ENCODE measurements at places on chromosomes 3 and 15.

GRCh38 chr3:72329354-72329753 is 518.9 kb downstream of the SHQ1 start:
- DNase-seq = no peak

DNA sequence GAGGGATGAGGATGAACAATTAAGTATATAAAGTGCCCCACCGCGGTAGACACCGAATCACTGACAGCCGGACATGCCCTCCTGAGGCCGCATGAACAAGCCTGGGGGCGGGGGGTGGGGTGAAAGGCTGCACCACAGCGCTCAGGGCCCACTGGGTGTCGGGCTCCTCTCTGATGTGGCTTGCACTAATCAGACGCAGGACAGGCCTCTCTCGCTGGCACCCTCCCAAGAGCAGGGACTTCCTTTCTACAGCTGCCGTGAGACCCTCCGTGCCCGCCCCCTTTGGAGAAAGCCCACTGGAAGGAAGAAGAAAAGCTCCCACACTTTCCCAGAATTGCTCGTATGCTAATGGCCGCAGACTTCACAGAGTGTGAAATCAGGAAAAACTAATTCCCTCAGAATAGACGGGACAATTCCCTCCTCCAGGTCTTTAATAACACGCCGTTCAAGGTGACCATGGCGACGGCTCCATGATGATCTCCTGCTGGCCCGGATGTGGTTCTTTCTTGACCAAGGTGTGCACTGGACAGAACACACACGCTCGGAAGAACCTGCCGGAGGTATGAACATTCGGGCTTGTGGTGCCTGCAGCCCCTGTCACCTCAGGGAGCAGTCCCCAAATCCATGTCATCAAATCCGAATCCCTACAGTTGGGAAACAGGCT is 32.0 kb downstream of the IQSEC1 start:
- no peak for DNase-seq

DNA sequence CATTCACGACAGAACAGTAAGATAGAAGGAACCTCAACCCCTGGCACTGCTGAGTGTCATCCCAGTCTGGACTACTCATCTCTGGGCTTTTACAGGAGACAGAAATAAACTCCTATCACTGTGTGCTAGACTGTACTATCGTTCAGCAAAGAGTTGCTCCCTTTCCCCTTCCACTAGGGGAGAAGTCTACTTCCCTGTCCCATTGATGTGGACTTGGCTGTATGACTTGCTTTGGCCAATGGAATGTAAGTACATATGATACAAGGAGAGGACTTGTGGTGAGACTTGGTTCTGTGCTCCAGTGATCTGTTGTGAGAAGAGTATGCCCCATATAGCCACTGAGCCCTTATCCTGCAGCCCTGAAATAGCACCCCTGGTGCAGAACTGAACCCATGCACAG is 5.3 kb upstream of the KIF7 start:
- no peak for DNase-seq

DNA sequence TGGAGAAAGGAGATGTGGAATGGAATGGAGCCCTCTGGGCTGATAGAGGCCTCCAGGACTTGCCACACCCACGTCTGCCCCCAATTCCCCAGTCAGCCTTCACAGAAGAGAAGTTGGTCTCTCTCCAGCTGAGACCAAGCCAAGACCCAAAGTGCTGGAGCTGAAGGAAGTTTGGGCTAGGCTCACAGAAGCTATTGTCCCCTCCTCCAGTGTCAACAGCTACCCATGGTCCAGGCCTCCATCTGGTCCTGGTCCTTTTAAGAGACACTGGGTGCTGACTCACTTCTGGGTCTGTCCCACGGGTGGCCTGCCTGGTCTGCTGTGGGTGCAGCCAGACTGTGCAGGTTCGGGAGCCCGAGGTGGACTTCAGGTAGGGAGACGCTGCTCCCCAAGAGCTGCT is 179.8 kb downstream of the APBA2 start:
- no peak for DNase-seq

- no peak for DNase-seq
These were observed 292.5 kb downstream of the SHQ1 start for GRCh38 chr3:72555714-72556113.

DNA sequence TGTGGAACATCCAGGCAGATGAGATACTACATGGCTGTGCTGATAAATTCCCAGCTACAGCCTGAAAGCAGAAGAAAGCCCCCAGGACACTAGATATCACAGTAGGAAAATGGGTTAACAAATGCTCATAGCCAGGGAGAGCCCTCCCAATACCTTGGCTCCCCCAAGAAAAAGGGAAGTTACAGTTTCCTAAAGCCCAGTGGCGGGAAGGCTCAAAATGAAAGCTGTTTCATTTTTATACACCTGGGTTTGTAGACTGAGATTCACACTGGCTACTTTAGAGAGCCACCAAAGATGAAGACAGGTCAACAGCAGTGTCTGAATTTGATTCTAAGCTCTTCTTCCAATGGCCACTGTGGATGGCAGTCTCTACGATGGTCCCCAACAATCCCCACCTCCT is 55.0 kb upstream of the TOPAZ1 start:
- no peak for DNase-seq

DNA sequence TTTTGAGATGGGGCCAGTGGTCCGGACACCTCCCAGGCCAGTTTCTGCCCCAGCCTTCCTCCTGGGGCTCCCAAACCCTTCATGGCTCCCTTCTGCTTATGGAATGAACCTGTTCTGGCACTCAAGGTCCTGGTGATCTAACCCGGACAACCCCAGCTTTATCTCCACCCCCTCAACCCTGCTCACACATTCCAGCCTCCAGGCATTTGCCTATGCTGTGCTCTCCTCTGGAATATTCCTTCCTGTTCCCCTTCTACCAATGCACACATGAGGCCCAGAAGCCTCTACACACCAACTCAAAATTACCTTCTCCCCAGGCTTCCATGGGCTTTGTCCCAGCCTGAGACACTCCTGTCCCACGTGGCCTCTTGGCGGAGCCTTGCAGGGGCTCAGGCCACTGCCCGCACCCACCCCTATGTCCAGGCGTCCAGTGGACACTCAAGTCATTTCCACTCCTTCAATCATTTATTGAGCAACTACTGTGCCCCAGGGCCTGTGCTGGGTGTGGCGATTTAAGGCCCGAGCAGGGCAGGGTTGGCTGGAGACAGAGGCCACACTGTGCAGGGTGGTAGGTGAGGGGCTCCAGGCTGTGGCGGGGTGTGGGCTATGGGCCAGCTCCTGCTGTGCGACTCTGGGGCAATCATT is 18.8 kb downstream of the PLXND1 start:
- DNase-seq = no peak

GRCh38 chr15:37046876-37047614 is 53.3 kb downstream of the MEIS2 start:
- DNase-seq = no peak

GRCh38 chr3:52072020-52072419 is 15.6 kb upstream of the DUSP7 start:
- no peak for DNase-seq

GRCh38 chr3:113088616-113089015 is 97.8 kb downstream of the GTPBP8 start:
- no peak for DNase-seq

DNA sequence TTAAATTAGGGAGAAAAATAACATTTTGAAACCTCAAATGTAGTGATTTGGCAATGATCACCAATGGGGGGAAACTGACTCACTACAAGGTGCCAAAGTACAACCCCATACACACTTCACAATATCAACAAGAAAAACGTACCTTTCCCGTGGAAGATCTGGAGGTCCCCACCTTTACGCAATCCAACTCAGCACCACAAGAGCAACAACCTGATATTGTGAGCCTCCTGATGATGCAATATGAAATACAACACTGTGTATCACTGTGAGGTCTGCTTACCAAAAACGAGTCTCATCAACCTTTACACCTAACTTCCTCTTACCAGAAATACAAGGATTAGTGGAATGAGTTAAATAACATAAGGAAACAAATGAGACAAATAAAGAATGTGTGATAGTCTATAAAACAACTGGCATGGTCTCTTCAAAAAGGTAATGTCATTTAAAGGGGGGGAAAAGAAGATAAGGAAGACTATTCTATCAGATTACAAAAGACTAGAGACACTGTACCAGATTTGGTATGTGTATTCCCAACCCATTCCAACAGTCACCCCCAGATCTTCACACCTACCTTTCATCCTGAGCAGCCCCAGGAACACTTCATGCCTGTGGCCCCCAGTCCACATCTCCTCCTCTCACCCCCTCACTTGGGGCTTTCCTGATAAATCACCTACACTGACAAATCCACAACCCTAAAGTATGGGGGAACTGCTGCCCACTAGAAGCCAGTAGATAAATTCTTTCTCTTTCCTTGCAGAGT is 27.7 kb downstream of the DLG1 start:
- DNase-seq = no peak

Measured in effector CD4-positive, alpha-beta T cell (primary cell).